Activated naive CD4-positive, alpha-beta T cell treated with anti-CD3 and anti-CD28 coated beads, Interleukin-2, amount 50 U/mL, for 16 hours (primary cell): ENCODE measurements at places on chromosomes 6 and 20.

GRCh38 chr20:35144694-35145093, 2.4 kb downstream of the EDEM2 start:
- DNase-seq = no peak

GRCh38 chr6:2674857-2675256, 75.9 kb downstream of the MYLK4 start:
- no peak for DNase-seq

DNA sequence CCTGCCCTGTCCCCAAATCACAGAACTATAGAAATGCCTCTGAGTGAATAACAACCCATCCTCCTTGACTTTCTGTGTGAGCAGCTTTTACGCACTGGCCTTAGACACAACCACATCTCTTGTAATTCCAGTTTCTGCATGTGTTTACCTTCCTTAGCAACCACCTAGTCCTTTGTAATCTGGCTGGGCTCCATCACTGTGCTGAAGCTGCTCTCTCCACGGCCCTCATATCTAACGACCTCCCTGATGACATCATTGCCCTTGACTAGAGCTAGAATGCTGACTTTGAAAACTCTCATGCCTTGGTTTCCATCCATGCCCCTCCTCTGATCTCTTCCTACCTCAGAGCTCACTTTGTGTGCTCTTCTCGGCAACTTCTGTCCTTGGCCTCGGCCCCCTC, 30.5 kb upstream of the GLP1R start:
- DNase-seq = no peak

GRCh38 chr20:51061418-51062045, 38.6 kb upstream of the KCNG1 start:
- DNase-seq = no peak

DNA sequence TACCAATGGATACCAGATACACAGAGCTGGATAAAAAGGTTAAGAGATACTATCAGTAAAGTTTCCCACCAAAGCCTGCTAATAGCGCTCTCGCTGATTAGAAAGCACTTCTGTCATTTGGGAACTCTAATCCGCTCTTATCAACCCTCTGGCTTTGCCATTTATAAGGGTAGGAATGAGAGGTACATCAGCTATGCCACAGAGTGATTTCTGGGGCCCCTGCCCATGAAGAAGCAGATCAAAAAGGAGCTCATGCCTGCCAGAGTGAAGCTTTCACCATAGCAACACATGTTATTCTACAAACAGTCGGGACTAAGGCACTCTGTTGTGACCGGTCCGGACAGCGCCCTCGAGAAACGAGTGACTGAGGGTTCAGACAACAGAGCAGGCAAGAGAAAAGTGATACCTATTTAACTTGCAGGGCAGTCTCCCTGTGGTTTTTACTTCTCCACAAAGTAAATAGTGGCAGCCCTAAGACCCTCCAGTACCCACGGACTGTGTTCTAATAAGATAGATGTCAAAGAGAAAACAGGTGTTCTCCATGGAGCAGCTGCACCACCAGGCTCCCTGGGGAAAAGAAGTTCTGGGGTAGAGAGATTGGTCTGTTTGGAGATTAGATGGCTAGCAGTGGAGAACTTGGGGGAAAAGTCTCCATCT, 5.6 kb downstream of the TRAM2 start:
- no peak for DNase-seq

DNA sequence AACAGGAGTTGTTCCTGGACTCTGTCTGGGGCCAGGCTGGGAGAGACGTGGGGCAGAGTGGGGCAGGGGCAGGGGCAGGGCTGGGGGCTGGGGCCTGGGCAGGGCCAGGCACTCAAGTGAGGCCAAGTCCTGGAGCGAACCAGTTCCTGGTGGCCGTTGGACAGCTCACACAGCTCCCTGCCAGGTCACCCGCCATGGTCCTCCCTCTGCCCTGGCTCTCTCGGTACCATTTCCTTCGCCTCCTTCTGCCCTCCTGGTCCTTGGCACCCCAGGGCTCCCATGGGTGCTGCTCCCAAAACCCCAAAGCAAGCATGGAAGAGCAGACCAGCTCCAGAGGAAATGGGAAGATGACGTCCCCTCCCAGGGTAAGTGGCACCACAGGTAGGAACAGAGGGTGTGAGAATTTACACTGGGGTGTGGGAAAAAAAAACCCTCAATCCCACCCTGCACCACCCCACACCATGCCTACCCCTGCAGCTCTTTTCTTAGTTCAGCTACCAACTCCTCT, at the start of gene MCCD1:
MCCD1 (plus strand) TSS at position 142 of the 508 bp plus-strand sequence; CDS start at position 195, 53 bp downstream.
- no peak for DNase-seq

- no peak for DNase-seq
Observed at GRCh38 chr6:55174211-55175026, at the start of gene HCRTR2. Gene HCRTR2, plus strand, starts transcription at chr6:55174515. Its CDS starts 73 bp downstream, at chr6:55174588.

DNA sequence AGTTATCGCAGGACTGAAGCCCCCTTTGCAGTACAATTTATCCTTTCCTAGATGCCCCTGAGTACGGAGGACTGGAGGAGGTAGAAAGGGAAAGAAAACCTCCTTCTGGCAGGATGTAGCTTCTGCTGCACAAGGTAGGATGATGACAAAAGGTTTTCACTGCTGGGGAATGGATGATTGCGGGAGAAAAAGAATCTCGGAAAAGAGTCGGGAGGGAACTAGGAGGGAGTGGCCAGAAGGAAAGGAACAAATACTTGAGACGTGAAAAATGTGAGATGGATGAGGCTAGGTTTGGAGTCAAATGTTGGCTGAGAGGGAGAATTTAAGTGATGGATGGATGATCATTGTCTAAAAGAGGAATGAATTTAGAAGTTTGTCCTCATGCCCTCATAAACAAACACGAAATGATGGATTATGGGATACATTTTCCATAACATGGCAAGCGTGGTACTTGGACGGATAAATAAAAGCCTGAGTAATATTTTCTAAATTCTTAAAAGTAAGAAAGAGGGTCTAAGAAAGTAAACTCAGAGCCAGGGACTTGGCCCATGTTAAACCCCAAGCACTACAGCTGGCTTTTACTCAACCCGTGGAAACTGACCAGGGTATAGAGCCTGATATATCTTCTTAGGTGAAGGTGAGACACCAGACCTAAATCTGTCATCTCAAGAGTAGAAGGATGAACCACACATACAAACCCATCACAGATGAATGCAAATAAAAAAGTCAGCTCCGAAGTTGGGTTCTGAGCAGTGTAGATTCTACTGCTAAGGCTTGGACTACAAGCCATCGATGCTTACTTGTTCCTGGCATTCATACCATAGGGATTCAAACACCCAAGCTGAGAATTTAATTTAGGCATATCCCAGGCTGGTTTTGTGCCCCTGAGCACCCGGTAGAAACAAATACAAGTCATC, 72.4 kb downstream of the HFE start:
- DNase-seq = no peak

DNA sequence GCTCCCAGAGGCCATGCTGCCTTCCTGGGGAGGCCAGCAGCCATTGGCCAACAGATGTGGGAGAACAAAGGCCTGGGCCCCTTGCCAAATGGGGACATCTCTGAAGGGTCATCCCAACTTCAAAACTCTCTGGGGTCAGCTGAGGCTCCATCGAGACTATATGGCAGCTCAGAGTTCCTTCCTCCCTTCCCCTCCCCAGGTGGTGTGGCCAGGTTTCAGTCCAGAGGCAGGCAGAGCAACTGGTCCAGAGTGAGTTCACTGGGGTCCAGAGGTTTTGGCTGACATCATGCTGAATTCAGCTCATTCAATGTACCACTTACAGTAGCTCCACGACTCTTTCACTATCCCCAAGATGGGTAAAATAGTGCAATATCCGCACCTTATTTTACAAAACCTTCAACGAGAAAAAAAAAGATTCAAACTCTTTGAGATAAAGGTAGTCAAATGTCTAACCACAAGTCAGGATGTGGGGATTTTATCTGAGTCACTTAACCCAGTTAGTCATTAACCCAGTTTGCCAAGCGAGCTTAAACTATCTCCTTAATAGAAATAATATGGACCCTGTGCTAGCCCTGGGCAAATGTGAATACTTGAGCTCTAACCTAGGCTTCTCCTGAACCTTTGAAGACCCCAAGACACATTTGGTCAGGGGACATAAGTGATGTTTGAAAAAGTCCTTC, 108.4 kb upstream of the PLEKHG1 start:
- no peak for DNase-seq

- DNase-seq = no peak
Observed at GRCh38 chr6:20182926-20183521, 29.2 kb downstream of the MBOAT1 start.

- DNase-seq = no peak
Observed at GRCh38 chr6:163583558-163583957, 169.0 kb downstream of the QKI start.

DNA sequence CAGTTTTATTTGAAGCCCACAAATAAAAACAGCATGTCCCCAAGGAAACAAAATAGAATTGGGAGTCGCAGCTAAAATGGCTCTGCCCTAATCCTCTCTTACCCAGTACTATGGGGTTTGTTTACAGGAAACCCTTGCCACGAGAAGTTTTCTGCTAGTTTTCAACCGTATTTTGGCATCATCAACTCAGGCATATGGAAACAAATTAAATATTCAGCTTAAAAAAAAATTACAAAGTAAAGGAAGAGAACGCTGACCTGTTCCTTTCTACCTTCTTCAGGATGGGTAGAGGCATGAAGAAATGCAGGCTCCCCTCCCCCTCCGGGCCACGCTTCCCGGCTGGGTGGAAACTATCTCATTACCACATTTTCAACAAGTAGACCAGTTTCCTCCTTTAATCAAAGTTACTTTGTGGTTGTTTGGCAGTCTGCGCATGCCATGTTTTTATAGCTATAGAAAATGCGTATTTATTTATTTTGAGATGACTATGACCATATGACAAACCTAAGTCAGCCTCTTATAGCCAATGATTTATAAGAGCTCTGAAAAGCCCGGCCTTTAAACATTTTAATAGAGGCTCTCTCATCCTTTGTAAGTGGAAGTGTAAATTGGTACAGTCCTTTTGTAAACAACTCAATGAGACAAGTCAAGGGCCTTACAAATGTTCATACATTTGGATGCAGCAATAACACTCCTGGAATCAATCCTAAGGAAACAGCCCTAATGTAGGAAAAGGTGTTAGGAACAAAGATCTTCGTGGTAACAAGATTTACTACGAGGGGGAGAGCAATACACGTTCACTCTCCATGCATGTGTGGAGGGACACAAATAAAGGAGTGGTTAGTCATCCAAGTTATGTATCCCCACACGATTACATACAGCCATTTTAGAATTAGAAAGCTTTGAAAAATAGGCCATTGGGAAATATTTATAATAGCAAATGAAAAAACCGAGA, 16.1 kb upstream of the ZNF217 start:
- DNase-seq = peak; percentile 72

- no peak for DNase-seq
Observed at GRCh38 chr6:284486-284885, 7.8 kb upstream of the DUSP22 start.

GRCh38 chr6:135651964-135652755, 154.6 kb upstream of the AHI1 start:
- no peak for DNase-seq

DNA sequence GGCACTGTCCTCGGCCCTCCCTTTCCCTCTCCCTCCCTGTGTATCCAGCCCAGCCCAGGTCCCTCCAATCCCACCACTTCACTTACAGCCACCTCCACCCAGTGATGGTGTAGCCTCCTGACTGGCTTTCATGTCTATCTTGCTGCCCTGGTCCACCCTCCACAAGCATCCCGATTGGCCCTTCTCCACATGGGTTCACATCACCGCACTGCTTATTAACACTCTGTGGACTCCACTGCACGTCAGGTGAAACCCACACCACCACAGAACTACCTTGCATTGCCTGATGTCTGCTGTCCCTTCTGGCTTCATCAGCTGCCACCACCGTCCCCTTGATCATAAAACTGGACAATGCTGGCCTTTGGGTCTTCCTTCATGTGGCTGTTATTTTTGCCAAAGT, 220.4 kb upstream of the ARID1B start:
- no peak for DNase-seq

GRCh38 chr6:17226786-17227233, 54.4 kb upstream of the RBM24 start:
- no peak for DNase-seq

- no peak for DNase-seq
Observed at GRCh38 chr6:8382434-8382833, 52.9 kb downstream of the SLC35B3 start.

- DNase-seq = no peak
Observed at GRCh38 chr6:35164277-35164676, 23.1 kb upstream of the TCP11 start.

DNA sequence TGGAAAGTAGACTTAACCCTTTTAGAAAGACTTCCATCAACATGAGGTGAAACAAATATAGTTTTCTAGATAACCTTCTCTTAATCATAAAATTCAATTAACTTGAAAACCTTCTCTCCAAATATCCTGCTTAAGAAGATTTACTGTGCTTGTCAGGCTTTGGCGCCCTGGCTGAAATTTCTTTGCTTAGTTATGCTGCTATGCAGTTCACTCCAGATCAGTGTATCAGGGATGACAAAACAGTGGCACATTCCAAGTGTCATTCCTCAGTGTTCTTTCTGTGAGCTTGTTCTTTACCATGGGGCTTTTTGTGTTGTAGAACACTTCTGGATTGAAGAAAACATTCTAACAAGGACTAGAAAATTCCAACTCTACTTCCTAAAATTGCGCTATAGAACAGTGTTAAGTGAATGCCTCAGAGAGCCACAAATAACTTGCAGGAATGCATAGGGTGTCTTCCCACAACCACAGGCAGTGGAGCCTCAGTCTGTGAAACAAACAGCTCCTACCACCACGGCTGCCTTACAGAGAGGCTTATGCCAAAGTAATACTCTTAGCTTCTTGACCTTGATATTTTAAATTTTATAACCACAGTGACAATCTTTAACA, 443.6 kb downstream of the CDC5L start:
- no peak for DNase-seq

- DNase-seq = peak; percentile 38
Observed at GRCh38 chr6:132813173-132813856, 1.1 kb upstream of the RPS12 start.

DNA sequence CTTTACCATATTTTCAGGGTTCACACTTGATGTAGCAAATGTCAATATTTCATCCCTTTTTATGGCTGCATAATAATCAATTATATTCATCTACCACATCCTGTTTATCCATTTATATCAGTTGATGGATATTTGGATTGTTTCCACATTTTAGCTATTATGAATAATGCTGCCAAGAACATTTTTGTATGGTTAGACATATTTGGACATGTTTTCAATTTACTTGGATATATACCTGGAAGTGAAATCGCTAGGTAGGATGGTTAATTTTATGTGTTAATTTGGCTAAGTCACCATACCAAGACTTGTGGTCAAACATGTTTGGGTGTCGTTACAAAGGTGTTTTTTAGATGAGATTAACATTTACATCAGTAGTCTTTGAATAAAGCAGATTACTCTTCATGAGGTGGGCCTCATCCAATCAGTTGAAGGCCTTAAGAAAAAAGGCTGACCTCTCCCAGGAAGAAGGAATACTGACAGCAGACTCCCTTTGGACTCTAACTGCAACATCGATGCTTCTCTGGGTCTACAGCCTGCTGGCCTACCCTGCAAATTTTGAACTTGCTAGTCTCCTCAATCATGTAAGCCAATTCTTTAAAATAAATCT, 196.5 kb downstream of the BACH2 start:
- no peak for DNase-seq

GRCh38 chr6:108274546-108274945, 13.7 kb upstream of the SNX3 start:
- DNase-seq = no peak
